ENCODE measurements at places on chromosomes 3 and 15.

- no peak for DNase-seq
Measured at GRCh38 chr3:188176884-188177283, 22.9 kb downstream of the LPP start.

DNA sequence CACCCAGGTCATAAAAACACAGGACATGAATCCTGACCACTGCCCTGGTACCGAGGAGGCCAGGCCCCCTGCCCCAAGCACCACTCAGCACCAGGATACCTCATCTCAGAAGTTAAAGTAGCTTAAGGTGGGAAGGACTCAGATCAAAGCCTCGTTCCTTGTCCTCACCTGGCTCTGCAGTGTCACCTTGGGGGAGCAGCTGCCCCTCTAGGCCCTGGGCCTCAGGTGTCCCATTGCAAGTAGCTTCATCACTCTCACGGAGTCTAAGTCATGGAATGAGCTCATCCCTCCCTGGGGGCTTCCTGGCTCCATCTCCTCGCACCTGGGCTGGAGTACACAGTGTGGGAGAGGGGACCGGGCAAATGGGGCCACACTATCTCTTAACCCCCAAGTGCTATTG, 148.0 kb downstream of the TPRA1 start:
- no peak for DNase-seq

- DNase-seq: no peak
Measured at GRCh38 chr15:72034859-72035650, 82.9 kb downstream of the MYO9A start.

DNA sequence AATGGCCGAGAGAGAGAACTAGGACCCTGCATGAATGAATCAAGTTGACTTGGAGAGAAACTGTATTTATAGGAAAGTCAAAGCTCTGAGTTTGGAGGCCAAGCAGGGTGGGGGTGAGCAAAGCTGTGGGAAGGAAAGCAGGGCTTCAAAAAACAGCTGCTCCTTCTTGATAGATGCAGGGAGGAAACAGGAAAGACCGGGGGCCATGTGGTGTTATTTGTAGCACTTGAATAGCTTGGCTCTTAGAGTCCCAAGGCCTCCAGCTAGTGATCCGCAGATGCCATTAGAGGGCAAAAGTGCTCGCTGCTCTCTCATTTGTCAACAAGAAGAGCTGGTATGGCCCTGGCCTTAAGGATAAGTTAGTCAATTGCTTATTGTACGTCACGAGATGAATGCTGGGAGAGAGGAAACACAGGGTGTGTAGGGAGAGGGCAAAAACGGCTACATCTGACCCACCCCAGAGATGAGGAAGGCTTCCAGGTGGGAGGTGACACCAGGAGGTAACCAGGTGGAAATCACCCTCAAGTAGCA, at the start of gene ALG1L2:
TSS of gene ALG1L2 (plus strand) at position 481 of the 531 bp plus-strand sequence. CDS start 186 bp downstream, outside the sequence.
- no peak for DNase-seq

- no peak for DNase-seq
Measured at GRCh38 chr3:116821371-116821770, 111.8 kb downstream of the TUSC7 start.

GRCh38 chr3:6717026-6717943, 143.6 kb upstream of the GRM7 start:
- DNase-seq: no peak

GRCh38 chr3:102791641-102792589, 357.1 kb downstream of the ZPLD1 start:
- no peak for DNase-seq

DNA sequence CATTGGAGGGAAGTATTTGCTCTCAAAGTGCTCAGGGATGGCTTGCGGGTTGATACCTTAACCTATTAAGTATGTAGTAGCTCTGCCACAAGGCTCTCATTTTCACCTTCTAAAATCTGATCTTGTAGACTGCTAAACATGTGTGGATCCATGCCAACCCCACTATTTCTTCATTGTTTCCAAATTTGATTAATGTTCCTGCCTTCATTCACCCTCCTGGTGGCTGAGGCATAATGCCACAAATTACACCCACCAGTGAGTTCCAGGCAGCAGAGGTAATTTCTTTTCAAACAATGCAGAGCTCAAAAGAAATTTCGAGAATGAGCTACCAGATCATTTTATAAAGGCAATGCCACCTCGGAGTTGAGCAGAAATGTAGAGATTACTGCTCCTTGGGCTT, 71.0 kb downstream of the EDEM1 start:
- DNase-seq: no peak

DNA sequence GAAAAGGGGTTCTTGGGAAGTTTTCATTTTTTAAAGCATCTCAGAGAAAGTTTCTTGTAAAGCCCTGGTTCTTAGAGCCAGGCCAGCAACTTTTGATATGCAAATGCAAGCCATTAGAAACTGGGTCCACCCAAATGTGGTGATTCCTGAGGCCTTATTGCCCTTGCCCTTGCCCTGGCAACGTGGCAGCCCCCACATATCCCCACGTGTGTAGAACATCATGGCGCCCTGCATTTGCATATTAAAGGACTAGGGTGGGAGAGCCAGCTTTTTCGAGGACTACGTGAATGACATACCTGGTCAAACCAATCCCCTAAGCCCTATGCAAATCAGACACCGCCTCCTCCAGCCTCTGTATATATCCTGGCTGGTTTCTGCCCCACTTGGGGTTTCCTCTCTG, 314.9 kb upstream of the NECTIN3 start:
- no peak for DNase-seq

DNA sequence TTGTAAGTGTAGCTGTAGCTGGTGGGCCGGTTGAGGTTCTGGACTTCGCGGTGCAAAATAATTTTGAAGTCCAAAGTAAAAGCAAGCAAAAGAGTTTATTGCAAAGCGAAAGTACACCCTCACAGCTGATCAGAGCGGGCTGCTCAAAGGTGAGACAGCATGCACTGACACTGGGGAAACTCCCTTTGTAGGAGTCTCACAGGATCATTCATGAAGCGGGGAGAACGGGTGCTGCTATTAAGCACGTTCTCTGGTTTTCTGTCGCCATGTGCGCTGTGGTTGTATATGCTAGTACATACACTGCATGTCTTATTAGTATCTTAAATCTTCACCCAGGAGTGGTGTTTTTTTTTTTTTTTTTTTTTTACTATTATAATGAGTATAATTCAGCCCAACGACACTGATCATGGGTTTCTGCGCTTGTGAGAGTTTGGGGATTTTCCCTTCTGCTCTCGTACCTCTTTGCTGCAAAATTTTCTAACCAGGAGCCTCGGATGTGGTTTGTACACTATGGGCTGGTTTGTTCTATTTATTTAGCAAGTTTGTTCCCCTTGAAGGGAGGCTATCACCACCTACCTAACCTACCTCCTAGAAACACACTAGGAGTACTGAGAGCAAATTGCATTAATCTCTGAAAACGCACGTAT, 1.4 kb upstream of the AP4E1 start:
- DNase-seq: peak; percentile 57

- no peak for DNase-seq
Measured at GRCh38 chr3:63740116-63740515, 79.0 kb upstream of the C3orf49 start.

DNA sequence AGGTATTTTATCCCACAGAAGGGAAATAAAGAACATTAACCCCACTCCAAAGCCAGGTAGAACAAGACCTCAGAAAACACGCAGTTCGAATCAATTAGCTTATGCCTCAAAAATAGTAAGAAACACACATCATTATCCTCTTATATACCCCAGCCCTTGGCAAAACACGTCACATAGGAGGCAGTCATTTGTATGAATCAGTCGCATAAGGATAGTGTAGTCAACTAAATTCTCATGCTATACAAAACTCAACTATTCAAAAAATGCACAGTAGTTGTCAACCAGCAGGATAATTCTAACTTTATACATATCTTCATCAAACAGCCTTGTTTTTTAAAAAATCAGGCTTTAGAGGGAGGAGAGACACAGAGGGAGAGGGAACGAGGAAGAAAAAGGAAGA, 298.4 kb downstream of the FOXP1 start:
- no peak for DNase-seq

- DNase-seq: no peak
Measured at GRCh38 chr3:38020342-38020726, 9.1 kb downstream of the PLCD1 start.

DNA sequence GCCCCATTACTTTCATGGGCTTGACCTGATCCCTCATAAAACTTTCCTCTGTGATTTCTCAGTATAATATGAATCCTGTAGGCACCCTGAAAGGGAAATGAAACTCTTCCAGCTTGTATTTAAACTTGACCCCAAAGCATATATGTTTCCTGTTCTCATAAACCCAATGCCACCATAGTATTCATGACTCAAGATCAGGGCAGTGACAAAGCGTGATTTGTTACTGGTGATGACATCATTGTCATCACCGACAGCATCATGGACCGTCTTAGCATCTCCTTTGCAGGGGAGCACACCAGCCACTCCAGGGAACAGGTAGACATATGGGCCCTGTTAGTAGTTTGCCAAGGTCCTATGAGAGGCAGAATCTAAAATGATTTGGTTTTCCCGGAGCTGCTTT, 741.2 kb downstream of the NR2F2 start:
- no peak for DNase-seq

GRCh38 chr15:57364282-57365007, 11.9 kb upstream of the CGNL1 start:
- DNase-seq: no peak

- DNase-seq: no peak
Measured at GRCh38 chr3:98536456-98537017, 4.8 kb downstream of the GPR15 start.

DNA sequence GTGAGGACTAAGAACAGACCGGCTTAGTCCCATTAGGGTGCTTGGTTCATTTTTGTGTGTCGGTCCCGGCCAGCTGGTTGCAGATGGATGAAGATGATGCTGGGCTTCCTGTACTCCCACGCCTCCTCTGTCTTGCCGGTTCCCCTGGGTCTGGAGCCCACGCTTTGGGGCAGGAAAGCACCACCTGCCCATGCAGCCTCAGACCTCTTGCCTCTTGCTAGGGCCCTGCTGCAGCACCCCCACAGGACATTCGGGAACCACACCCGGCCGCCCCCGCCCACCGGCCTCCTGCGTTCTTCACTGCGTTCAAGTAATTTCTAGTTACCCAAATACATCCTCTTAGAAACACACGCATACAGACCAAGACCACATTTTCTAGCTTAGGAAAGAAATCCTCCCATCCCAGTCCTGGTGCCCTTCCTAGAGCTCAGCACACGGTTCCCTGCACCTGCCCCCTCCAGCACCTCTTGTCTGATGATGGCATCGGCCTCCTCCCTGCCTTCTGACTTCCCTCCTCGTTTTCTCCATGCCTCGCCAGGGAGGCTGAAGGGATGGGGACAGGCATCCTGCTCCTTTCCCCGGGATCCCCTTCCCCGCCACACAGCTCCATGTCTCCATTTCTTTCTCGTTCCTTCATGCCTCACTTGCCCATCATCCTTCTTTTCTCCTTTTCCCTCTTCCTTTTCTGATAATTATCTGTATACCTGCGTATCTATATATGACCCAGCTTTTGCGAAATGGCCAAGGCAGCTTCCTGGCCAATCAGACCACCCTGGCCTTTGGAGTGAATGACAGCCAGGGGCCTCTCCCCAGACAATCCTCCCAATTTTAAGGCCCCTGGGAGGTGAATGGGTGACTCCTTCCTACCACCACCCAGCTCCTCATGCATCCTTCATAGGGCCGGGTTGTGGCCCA, 30.9 kb downstream of the FAM3D start:
- DNase-seq: no peak

GRCh38 chr3:50295553-50296431, 3.4 kb downstream of the HYAL3 start:
- DNase-seq: no peak

- DNase-seq: no peak
Measured at GRCh38 chr15:48680841-48681240, 35.3 kb upstream of the FBN1 start.

- DNase-seq: peak; percentile 76
Measured at GRCh38 chr3:133934073-133934970, 38.6 kb upstream of the RAB6B start.

GRCh38 chr15:74821091-74821789, 5.2 kb upstream of the CPLX3 start:
- DNase-seq: no peak

DNA sequence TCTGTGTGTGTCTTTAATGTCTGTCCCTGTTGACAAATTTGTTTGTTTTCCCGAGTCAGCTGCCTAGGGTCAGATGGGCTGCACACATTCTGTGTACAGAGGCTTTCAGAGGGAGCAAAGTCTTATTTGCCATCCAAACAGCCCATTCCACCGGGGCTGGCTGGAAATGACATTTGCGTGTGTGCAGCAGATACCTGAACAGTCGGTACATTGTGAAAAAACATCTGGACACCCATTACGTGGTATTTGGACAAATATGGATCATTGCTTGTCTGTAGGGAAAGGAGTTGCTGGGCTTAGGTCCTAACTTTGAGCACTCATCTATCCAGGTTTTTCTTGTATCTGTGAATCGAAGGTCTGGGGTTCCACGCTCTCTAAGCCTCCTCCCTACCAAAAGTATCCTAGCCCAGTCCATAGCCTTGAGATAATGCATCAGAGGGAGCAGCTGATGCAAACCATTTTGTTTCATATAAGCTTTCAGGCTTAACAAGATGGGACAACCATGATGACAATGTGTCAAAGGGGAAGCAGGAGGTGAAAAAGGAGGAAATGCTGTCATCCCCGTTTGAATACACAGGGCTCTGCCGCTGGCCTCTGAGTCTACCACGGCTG, 22.2 kb upstream of the CMTM8 start:
- peak; percentile 48 for DNase-seq

GRCh38 chr3:148916132-148916531, 51.0 kb downstream of the CPA3 start:
- DNase-seq: no peak

GRCh38 chr3:183038757-183039156, 58.4 kb upstream of the DCUN1D1 start:
- no peak for DNase-seq

- DNase-seq: no peak
Measured at GRCh38 chr15:44024155-44024554, 170.9 kb downstream of the FRMD5 start.

GRCh38 chr3:71710906-71711494, 14.2 kb downstream of the EIF4E3 start:
- no peak for DNase-seq

DNA sequence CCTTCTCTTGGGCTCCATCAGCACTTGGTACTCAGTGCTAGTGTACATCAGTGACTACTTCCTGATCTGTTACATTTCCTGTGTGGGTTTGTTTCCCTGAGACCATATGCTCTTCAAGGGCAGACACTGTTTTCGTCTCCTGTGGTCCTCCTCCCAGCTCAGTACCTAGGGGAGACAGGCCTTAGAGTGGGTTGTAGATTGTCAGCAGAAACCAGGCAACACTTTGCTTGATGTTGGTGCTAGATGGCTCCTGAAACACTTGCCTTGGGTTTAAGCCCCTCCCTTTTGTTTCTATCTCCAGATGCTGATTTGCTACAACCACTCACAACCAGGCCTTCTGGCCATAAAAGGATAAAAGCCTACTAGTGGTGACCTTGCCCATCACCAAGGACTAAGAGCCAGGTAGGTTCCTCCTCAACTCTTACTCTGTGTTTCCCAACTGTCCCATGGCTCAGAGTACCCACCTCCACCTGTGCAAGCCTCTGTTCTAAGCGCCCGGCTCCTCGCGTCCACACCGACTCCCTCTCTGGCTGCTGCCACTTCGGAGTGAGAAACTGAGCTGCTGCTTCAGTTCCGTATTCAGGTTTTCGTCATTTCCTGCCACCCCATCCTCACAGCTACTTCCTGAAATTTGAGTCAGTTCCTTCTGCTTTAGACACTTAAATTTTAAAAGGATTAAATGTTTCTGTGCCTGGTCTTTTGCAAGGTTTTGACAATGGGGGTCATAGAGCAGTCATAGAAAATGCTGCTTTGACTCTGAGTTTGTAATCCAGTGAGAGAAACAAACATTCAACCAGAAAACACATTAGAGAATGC, at the start of gene HCLS1:
TSS of gene HCLS1 (minus strand) at position 548 of the 816 bp plus-strand sequence. CDS start 2,556 bp downstream, outside the sequence.
- DNase-seq: peak; percentile 72

GRCh38 chr15:25242166-25242879, 196.5 kb downstream of the UBE3A start:
- DNase-seq: no peak

All from transverse colon (tissue), 4 donors.